ENCODE measurements at places on chromosomes 2 and 18.

DNA sequence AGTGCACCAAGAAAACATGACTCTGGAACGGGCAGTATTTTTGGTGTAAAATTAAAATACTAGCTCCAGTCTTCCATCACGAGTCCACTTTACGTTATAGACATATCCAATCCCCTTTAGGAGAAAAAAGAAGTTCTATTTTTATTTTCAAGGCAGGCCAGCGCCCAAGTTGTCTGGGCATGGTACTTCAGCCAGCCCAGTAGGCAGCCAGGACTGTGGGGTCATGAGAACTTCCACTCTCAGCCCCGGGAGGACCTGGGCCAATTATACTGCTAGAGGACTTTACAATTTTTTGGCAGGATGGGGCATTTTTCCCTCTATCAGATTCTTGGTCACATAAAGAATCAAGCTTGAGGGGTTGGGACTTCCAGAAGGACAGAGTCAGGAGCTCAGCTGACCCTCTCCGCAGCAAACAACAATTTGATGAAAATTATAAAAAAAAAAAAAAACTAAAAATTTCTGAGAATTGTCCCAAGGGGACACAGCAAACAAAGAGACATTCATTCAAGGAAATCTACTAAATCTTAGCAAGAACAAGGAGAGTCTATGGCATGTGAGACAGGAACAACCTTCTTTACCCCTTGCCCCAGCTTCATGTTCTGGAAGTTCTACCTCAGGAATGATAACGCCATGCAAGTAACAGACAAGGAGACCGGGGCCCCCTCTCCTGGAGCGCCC lies 37.3 kb upstream of the B3GNT2 start:
- no peak for DNase-seq

- DNase-seq: no peak
These were observed 284.9 kb downstream of the OSR1 start for GRCh38 chr2:19073522-19073921.

- DNase-seq: no peak
These were observed 3.2 kb downstream of the HS1BP3 start for GRCh38 chr2:20647738-20648137.

- DNase-seq: no peak
These were observed 11.1 kb upstream of the CYS1 start for GRCh38 chr2:10091182-10091888.

GRCh38 chr2:38115216-38116032 lies 39.5 kb upstream of the CYP1B1 start:
- DNase-seq: peak; percentile 80

DNA sequence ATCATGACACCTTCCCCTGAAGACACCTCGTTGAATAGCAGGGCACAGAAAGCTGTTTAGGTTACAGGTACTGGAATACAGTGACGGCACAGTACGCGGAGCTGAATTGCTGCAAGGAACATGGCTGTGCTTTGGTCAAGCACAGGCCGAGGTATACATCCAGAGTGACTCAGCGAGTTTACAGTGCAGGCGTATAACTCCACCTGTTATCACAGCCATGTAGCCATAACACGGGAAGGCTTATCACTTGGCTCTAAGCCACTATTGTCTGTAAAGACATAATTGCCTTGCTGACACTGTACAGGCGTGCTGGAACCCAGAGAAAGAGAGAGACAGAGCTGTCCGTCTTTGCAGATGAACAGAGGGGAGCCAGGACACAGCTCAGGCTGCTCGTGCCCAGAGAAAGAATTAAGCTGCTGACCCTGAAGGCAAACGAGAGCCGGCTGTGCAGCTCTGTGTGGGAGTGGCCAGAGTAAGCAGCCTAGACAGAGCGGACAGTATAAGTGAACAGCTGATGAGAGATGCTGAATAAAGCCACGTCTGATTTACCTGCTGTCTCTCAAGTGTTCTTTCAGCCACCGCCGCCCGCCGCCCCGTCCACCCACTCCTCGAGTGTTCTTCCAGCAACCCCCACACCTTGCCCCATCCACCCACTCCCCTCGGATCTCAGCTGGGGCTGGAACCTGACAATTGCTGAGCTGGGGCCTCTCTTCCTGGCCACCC lies 87.3 kb upstream of the PPP1CB start:
- no peak for DNase-seq

All from GM12865 (cell line).